D721Med (cell line): ENCODE measurements at places on chromosomes 4 and X.

- no peak for DNase-seq
These were observed 803.9 kb upstream of the PCDH10 start for GRCh38 chr4:132344924-132345828.

DNA sequence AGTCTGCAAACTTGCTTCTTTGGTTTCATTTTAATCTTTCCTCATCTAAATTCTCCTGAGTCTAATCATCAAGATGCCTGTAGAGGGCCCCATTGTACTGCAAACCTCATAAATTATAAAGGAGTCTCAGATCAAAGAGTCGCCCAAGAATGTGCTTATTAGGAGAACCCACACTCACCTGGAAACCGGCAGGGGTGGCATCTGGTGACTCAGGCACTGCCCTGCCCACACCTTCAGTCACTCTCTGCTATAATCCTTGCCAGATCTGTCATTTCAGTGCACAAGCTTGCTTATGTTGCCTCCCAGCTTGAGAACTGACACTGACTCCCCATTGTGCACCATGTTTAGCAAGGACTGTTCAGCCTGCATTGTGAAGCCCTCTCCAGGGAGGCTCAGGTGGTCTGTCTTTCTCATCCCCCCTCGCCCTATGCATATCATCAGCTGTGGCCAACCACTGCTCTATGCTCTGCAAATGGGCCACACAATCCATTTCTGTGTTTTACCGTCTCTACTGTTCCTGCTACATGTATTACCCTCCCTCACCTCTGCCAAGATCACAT lies 12.4 kb downstream of the EPGN start:
- DNase-seq = no peak

DNA sequence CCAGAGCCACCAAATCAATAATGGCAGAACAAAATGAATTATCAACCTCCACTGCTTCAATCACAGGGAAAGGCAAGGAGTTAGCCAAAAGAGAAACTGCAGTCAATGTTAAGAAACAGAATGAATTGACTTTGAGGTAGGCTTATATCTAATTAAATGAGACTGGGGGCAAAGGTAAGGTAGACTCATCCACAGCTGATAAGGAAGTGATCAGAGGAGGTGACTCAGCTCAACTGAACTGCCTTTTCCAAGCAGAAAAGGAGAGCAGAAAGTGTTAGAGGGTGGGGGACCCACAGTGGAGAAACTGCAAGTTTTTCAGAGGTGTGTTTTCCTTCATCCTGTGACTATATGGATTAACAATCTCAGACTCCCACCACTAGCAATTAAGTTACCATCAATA lies 345.8 kb upstream of the PPARGC1A start:
- DNase-seq = no peak

DNA sequence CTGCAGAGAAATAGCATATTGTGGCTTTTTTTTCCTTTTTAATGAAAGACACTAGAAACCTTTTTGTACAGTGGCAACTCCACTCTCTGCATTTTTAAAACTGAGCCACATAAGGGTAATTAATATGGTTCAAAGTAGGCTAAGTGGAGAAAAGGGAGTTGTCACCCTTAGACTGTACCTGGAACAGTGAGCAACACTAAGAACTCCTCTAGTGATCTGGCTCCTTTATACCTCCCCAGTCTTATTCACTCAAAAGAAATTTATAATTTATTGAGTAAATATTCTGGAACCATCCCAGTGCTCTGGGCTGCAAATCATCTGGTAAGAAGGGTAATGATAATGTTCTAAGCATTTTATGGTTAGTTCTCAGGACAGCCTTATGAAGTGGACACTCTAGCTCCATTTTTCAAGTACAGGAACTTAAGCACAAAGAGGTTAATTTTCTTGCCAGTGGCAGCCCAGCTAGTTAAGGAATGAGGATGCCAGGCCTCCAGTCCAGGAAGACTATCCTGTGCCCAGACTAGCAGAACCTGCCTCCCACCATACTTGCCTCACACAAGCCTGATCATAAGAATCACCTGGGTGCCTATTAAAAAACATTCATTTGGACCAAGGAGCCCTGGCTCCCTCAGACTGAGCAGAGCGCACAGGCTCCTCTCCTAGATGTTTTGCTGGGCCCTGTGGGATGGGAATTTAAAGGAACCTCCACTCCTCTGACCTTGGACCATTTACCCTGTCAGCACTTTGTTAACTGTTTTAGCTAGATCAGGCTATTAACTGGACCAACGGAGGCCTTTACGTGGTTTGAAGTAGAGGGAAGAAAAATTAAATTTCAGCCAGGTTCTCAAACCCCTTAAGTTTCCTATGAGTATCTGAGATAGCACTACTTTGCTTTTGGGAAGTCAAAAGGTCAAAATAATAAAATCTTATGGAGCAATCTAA lies 102.6 kb downstream of the PDE5A start:
- no peak for DNase-seq

GRCh38 chrX:65866773-65867172 lies 173.1 kb downstream of the VSIG4 start:
- DNase-seq = no peak

GRCh38 chr4:114383721-114384120 lies 214.9 kb upstream of the UGT8 start:
- DNase-seq = no peak

DNA sequence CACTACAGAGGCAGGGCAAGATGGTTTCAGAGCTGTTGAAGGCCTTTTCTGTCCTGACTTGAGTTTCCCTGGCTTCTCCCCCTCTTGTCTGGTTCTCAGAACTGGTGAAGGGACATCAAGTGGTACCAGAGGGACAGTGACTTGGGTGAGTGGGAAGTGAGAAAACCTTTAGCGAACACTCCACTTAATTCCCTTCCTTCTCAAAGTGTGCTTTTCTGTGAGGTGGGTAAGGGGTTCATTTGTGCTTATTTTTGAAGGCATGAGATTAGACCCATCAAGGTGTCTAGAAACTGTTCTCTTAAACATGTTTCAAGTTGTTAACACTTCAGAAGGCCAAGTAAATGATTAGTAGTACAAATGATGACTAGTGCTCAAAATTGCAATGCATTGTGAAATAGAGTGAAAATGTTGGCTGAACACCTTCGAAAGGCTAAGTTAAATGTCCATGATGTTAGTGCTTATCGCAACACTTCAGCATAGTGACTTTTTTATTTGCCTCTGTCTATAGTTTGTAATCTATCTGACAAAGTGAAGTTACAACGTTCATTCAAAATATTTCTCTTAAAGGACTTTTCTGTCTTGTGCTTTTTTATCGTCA lies 2.8 kb downstream of the AREG start:
- no peak for DNase-seq

DNA sequence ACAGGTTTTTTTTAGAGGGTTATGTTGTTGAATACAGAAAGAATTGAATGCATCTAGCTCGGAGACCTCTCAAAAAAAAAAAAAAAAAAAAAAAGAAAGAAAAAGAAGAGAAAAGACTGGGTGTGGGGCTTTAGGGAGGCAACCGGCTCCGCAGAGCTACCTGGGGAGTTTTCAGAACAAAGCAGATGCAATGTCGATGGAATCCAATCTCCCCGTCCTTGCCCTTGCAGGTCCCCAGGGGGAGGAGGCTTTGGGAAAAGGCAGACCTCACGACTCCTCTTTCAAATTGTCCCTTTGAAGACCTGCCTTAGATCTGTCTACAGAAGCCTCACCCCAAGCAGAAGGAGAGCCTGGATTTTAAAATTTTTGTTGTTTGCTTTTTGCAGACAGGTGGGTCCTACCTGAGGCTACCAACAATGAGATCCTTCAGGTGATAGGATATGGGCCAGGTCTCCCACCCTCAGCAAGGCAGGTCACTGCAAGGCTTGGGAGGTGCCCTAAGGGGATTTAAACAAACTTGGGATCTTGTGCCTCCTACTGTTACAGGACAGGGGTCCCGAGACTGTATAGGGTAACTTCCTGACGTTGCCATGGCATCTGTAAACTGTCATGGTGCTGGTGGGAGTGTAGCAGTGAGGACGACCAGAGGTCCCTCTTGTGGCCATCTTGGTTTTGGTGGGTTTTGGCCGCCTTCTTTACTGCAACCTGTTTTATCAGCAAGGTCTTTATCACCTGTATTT lies 75.2 kb upstream of the PRKX start:
- no peak for DNase-seq
